ENCODE measurements at places on chromosomes 13 and 19.

DNA sequence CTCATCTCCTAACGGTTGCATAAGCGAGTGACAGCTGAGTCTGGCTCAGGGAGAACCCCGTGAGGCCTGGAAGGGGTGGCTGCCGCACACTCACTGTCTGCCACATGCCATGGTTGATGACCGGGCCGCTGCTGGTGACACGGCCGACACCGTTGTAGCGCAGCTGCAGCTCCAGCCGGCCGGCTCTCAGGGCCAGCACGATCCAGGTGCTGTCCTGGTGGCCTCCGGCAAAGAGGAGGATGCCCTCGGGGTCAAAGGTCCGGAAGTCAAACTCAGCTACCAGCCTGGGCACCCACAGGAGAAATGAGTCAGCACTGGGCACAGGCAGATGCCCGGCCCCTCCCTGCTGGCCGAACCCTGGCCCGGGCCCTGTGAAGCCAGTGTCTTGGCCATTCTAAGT, 31.7 kb downstream of the GAS6 start:
- no peak for DNase-seq

DNA sequence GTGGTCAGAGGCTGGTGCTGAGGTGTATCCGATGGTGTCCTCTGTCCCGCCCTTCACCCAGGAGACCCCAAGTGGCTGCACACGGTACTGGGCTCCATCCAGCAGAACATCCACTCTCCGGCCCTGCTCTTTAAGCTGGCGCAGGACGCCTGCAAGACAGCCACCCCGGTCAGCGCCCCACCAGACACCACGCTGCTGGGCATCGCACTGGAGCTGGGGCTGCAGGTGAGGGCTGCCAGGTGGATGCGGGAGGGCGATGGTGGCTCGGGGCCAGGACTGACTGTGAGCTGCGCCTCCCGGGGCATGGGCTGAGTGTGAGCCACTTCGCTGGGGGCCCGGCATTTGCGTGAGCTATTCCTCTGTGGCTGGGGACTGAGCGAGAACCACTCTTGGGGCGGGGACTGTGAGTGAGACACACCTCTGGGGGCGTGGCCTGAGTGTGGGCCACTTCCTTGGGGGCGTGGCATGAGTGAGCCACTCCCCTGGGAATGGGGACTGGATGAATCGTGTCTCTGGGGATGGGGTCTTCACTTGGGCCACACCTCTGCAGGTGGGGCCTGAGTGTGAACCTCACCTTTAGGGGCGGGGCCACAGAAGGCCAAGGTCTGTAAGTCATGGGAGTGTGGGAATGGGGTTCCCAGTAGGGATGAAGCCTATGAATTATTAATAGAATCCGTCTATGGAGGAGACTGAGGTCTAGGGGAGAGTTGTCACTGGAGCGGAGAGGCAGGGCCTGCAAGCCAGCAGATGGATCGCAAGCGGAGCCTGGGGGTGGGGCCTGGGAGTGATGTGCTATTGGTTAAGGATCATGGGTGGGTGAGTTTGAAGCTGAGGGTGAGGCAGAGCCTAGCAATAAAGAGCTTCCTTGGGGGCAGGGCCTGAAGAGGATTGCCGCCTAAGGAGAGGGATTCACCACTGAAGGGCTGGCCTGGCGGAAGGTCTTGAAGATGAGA, 30.5 kb downstream of the ZSWIM4 start:
- peak; percentile 38 for DNase-seq

DNA sequence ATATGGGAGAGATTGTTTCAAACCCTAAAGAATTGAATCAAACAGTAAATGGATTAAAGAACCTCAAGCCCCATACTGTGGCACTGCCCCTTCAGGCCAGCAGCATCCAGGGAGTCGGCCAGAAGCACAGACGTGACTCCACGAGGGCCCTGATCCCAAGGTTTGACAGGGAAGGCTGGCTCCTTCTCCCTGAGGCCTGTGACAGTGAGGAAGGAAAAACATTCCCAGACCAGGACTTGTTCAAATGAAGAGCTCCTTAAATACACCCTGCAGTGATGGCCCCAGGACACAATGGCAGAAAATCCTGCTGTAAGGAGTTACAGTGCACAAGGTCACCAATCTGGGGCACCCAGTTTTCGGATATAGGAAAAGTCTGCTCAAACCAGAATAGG, 91.0 kb downstream of the COL4A1 start:
- DNase-seq = no peak

GRCh38 chr13:110627761-110628476, 12.6 kb downstream of the NAXD start:
- DNase-seq = no peak

DNA sequence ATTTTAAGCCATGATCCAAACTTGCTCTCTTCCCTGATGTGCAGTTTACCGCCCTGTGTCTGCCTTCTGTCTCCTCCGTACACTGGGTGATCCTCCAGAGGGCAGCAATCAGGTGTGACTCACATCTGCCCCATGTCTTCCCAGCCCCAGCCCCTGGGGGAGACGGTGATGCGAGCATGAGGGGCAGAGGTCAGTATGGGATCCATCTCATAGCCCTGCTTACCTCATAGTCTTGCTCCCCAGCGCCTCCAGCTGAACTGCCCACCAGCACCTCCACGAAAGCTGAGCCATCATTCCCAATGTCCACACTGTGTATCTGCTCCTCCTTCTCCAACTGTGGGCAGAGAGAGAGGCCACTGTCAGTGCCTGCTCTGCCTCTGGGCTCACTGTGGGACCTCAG, 14.6 kb downstream of the XRCC1 start:
- DNase-seq = no peak

DNA sequence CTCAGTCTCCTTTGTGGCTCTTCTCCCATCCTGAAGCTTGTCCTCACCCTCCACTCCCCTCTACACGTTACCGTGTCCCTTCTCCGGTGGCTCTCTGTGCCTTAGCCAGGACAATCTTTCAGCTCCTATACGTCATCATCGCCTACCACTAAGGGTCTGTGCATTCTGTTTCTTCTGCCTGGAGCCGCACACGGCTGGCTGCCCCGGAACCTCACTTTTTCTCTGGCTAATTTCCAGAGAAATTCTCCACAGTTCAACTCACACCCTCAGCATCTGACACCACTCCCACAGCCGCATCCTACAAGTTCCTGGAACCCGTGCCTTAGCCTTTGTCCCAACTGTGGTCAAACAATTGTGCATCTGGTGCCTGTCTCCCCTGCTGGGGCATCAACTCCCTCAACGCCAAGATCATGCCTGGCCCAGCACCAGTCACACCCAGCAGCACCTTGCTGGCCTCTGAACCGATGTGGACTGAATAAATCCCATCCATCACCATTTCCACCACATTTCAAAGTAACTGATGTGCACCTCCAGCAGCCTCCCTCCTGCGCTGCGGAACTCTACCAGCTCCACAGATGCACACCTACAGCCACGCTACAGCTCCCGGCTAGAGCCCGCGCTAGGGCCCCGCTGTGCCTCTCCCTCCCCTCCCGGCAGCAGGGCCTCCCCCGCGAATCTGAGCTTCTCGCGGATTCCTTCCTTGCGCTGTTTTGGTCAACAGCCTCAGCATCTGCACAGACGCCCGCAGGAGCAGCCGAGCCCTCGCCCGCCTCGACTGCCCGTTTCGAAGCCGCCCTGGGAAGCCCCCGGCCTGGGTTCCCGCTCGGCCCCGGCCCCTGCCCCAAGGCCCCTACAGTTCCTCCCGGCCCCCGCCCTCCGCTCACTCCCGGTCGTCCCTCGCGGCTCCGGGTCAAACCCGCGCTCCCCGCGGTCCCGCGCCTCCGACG, 689 bp downstream of the DCUN1D2 start:
- DNase-seq = peak; percentile 56

GRCh38 chr13:33571618-33572017, 246.3 kb upstream of the RFC3 start:
- DNase-seq = no peak

GRCh38 chr13:39952249-39953233, 297.1 kb downstream of the COG6 start:
- DNase-seq = no peak

DNA sequence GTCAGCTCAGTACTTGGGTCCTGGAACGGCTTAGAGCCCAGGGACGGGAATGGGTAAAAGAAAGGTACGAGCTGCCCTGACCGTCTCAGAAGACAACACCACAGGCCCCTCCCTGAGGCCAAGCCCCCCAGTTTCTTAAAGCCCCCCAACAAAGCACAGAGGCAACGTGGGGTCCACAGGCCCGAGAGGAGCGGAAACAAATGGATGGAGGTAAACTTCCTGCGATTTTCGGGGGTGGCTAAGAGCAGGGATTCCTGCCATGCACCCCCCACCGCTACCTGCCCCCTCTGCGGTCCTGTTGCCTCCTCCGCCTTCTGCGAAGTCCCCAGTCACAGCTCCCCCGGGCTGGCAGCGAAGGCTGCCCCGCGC, 48.2 kb downstream of the PTPRS start:
- no peak for DNase-seq

DNA sequence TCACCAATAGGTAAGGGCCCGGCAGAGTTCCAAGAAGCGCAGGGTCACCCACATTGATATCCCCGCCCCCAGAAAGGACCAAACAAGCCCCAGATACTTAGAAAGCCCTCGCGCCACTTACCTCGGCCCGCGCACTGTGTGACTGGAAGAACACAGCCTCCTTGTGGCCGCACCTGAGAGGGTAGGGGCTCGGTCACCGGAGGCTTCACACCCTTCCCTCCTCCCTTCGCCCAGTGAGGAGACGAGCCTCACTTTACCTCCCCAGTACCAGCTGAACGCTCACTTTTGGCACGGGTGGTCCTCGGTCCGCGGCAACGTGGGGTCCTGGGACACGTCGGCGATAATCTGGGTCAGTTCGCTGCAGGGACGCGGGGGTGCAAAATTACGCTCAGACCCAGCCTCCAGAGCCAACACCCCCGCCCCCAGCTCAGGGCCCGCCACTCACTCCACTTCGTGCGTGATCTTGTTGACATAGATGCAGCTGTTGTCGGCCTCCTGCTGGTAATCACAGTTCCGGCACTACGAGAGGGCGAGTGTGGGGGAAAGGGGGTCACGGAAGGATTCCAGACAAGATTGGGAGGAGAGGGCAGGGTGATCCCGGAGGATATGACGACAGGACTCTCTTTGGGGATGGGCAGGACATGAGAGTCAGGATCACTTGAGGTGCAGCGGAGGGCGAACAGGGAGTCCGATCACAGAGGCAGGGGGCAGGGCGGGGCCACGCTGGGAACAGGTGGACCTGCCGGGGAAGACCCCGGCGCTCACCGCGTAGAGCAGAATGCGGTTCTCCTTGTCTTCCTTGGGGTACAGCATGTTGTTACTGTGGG, 568 bp downstream of the POLR2I start:
- no peak for DNase-seq

DNA sequence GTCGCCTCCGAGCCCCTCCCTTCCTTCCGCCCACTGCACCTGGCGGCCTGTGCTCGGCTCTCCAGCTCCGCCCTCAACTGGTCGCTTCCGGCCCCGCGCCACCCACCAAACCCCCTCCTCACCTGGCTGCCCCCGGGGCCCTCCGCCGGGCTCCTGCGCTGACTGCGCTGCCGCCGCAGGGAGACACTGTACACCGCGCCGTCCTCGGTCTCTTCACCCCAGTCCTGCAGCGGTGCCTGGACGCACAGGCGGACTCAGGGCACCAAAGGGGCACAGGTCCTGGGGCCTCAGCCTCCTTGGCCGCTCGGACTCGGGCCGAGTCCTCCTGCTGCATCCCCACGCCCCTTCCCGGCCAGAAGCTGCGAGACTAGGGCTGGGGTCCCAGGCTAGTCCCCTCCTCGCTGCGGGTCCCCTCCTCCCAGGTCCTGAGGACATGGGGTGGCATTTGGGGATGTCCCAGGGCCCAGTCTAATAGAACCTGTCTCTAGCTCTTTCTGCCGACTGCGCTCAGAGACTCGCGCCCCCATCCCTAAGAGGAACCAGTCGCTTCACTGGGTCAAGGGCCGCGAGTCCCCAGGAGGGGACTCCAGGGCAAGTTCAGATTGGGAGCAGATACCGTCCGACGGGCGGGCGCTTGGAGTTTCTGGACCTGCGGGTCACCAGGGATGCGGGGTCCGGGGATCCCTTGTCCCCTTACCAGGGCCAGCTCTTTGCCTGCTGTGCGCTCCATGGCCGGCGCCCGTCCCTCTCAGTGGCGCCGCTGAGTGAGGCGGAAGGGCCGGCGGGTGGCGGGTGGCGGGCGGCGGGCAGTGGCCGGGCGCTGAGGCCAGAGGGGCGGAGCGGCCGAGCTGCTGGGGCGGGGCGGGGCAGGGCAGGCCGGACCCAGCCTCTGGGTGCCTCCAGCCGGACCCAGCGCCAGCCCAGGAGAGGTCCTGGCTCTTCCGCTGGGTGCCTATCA, at the start of gene RGL3:
Gene RGL3, minus strand, starts transcription at position 766 of the 958 bp plus-strand sequence. Its CDS starts 36 bp downstream, at position 730.
- DNase-seq = no peak

- DNase-seq = peak; percentile 52
Measured at GRCh38 chr19:51016798-51017683, 2.5 kb downstream of the KLK10 start.

- no peak for DNase-seq
Measured at GRCh38 chr19:47758443-47758804, 13.1 kb downstream of the NOP53 start.

- DNase-seq = no peak
Measured at GRCh38 chr19:58535857-58536256, 8.0 kb upstream of the TRIM28 start.

- DNase-seq = no peak
Measured at GRCh38 chr19:12800466-12800770, 1.2 kb downstream of the PRDX2 start.

DNA sequence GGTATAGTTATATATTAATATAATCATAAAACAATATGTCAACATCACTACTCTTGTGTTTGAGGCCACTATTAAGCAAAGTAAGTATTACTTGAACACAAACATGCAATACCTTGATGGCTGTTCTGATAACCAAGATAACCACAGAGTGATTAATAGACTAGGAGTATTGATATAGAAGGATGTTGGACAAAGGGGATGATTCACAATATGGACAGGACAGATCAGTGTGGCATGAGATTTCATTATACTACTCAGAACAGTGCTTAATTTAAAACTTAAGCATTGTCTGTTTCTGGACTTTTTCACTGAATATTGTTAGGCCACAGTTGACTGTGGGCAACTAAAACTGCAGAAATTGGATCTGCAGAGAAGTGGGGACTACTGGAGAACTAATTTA, 384.2 kb downstream of the SLITRK1 start:
- DNase-seq = no peak

DNA sequence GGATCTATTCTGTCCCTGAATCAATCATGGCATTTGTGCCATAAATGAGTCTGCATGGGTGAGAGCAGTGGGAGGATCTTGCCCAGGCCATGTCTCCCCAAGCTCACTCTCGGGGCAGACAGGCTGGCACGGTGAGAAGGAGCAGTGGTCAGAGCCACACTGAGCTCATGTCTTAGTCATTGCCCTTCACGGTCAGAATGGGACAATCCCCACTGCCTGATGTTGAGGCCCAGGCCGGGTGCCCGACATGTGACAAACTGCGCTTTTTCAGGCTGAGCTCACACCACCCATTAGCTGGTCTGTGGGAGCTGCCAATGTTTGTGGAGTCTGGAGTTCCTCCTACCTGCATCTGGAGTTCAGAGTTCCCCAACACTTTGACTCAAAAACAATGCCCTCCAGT, 481.9 kb downstream of the COG6 start:
- DNase-seq = no peak

- peak; percentile 72 for DNase-seq
Measured at GRCh38 chr19:41872775-41873647, 4.1 kb upstream of the CD79A start.

DNA sequence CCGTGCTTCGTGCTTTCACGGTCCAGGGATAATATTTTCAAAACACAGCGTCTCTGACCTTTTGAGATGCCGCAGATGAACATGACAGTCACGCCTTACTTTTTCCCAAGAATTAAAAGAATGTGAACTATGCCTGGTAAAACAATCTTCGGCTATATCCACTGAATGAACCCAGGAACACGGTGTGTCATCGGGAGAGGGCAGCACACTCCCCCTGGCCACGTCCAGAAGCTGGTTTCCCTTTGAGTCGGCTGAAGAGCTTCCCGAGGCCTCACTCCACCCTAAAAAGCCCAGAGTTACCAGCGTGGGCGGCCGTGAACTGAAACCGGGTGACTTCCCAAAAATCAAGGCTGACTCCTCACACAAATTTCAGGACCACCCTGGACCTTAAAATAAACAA, 22.9 kb upstream of the SHISA2 start:
- no peak for DNase-seq
